Effector CD4-positive, alpha-beta T cell (primary cell): ENCODE measurements at places on chromosomes 5 and 9.

- no peak for DNase-seq
Measured at GRCh38 chr5:175825893-175826292, 45.5 kb upstream of the CPLX2 start.

DNA sequence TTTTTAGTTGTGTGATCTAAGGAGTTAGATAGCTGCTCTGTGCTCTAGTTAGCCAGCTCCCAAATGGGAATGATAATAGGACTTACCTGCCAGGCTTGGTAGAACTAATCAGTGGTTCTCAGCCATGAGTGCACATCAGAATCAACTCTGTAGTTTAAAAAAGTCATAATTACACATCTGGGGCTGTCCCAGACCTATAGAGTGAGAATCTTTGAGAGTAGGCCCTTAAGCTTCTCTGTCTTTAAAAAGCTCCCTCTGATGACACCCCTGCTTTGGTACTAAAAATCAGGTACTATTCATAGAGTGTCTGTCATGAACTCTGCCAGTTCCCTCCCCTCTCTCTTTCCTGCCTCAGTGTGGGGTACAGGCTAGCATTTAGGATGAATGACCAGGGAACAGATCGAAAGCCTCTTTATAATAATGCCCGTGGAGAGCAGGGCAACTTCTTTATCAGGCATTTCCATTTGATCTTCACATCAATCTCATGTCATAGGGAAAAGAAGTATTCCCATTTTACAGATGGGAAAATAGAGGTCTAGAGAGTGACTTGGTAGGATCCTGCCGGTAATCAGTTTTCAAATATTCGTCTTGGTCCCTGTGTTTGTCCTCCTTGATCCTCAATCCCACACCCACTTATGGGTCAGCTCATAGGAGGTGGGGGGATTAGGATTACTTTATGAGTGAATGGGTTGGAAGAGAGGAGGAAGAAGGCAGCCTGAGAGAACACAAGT, 15.3 kb downstream of the PPARGC1B start:
- DNase-seq = no peak

- no peak for DNase-seq
Measured at GRCh38 chr9:115879451-115879850, 274.1 kb upstream of the PAPPA start.

GRCh38 chr5:9533562-9534364, 12.1 kb downstream of the SEMA5A start:
- no peak for DNase-seq

GRCh38 chr9:33452828-33453271, 5.5 kb upstream of the AQP3 start:
- DNase-seq = peak; percentile 23

DNA sequence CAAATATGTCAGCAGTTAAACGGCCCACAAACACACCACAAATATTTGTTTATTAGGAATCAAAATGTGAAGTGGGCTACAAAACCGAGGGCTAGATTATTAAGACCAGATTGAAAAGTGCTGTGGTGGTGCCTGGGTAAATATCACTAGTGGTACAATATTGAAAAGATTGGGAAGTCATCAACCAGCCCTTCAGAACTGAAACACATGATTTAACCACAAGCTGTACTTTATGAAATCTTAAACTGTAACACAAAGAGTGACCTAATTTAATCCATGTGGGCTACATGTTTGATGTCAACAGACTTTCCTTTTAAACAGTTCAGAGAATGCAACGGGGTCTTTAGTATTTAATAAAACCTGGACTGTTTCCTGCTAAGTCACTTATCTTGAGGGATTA, 182.3 kb downstream of the SPATA31D1 start:
- DNase-seq = no peak

DNA sequence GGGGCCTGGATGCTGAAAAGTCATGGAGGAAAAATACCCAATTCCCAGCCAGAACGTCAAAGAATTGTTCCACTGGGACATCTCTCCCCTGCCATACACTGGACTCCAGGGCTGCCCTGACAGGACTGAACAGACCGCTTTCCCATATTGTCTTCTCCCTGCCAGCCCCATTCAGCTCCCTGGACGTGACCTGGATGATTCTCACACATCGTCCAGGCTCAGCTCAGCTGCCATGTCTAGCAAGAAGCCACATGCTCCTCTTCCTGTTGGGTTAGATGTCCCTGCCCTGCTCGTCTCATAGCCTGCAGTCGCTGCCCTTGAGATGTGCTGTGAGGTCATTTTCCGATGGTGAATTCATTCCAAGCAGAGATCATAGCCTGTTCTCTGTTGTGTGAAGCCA, 37.4 kb downstream of the FOXI1 start:
- DNase-seq = no peak
